ENCODE measurements at places on chromosomes 3 and 15.

- no peak for DNase-seq
Measured at GRCh38 chr3:66493458-66494099, 7.2 kb downstream of the LRIG1 start.

DNA sequence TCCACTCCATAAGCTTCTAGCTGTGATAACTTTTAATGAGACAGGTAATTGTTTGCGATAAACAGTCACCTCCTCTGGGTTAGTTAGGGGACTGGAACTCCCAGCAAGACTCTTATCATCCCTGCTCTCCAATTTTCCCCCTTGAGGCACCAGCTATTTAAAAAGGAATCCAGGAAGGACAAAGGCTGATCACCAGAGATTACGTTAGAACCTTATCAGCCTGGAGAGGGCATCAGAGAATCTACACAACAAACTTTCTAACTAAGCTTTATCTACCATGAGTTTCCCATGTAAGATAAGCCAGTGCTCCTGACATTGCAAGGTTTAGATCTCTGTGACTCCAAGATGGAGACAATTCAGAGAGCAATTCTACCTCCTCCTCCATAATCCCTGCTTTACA lies 31.3 kb downstream of the GPR176 start:
- peak; percentile 2 for DNase-seq

- DNase-seq = no peak
Measured at GRCh38 chr15:89490081-89490813, 6.1 kb downstream of the RHCG start.

DNA sequence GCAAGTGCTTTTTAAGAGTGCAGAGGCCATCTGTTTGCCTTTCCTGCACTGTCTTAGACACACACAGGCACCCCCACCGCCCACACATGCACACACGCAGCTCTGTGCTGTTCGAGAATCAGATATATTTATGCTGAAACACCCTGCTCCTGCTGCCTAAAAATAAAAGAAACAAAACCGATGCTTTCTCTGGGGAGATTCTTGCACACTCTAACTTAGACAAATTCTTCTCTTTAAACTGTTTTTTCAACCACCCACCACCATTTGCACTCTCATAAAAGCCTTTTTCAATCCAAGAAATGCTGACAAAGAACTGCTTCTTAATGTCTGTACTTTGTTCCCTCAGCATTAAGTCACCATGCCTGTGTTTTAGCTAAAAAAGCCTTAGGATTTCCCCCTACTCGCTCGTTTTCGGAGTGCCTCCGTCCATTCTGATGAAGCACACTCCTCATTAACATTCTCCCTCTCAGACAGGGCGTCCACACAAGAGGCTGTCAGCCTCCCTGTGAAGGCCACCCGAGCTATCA lies 26.2 kb downstream of the SLC12A8 start:
- DNase-seq = no peak

GRCh38 chr3:16484984-16485383 lies 28.5 kb downstream of the RFTN1 start:
- no peak for DNase-seq

- no peak for DNase-seq
Measured at GRCh38 chr3:158863247-158863646, 61.4 kb downstream of the MFSD1 start.

- DNase-seq = peak; percentile 54
Measured at GRCh38 chr3:133540896-133541674, 32.4 kb upstream of the CDV3 start.

GRCh38 chr3:98542623-98543022 lies 10.8 kb downstream of the GPR15 start:
- no peak for DNase-seq

- no peak for DNase-seq
Measured at GRCh38 chr3:182214416-182214815, 502.7 kb downstream of the SOX2 start.

DNA sequence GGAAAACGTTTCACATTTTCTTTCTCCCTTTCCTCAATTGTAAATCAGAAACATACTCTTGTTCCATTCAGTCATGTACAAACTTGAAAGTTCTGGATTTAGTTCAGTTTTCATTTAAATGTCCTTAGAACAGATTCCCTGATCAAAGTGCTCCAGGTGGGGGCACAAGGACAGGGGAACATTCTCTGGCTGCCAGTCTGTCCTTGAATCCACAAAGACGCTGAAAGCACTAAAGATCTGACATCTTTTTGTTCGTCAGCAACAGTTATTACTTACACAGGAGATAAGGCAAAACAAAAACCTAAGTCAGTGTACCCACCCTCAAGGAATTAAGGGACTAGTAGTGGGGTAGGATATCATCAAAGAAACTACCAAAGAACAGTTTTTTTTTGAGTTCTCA lies 139.2 kb downstream of the GHSR start:
- no peak for DNase-seq

Data from KBM-7 (cell line).